ENCODE measurements at places on chromosomes 16 and 17.

DNA sequence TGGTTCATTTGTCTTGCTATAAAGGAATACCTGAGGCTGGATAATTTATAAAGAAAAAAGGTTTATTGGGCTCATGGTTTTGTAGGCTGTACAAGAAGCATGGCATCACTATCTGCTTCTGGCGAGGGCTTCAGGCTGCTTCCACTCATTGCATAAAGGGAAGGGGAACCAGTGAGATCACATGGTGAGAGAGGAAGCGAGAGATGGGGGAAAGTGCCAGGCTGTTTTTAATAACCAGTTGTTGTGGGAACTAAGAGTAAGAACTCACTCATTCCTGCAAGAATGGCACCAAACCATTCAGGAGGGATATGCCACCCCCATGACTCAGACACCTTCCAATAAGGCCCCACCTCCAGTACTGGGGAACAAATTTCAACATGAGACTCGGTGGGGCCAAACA lies 24.3 kb downstream of the SPECC1 start:
- no peak for DNase-seq

GRCh38 chr17:70661342-70662222 lies 492.2 kb downstream of the KCNJ2 start:
- no peak for DNase-seq

DNA sequence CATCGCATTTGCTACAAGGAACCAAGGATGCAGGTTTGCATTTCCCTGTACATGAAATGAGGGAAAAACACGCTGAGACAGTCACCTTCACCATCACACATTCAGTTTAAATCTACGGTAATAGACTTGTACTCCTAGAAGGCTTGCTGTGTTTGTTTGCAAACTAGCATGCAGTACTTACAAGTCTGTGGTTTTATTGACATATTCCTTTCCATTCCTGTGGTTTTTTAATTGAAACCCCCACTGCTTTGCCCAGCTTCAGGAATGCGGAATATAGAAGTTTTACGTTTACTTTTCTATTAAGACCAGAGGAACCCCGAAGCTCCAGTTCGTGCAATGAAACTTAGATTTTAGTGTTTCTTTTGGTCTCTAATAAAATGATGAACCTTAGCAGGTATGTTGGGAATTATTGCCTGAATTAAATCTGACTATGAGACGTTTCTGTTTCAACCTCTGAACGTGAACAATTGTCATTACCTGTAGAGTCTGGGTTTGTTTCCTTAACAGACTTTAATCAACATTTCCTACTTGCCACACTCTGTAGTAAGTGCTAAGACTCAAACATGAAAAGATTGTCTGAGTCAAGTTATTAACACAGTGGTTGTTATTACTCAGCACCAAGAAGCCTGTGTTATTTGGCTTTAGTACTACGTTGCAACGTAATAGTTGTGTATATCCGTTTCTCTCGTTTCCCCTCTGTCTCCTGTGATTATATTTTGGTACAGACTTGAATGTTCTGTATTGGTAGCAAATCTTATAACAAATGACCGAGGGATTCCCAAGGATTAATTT lies 793.3 kb upstream of the GOT2 start:
- DNase-seq, result peak; percentile 87

DNA sequence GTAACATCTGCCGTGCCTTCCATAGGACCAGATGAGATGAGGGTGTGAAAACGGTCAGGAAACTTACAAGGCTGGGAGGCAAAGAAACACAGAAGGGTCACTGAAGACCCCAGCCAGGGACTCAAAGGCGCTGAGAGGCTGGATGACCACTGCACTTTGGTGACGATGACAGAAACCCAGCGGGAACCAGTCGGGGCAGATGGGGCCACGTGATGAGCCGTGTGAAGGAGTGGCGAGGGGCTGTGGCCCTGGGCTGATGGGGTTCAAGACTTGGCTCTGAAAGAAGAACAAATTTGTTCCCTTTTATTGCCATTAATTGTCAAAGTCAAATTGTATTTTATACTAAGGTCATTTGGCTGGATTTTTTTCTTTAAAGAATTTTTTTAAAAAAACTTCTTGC lies 28.6 kb upstream of the ATP2C2 start:
- DNase-seq, result no peak

DNA sequence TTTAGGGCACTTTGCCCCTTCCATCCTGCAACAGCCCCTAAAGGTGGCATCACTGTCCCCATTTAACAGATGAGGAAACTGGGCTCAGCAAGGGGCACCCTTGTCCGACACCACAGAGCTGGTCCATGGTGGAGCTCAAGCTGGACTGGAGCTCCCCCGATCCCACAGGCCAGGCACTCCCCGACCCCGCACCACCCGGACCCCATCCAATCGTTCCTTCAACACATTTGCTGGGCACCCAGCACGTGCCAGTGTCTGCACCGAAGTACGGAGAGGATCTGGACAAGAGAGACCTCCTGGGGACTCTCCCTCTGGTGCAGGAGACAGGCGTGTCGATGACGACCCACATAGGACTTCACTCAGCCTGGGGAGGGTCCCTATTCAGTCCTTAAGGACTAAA lies 13.4 kb downstream of the EMC6 start:
- DNase-seq, result no peak

DNA sequence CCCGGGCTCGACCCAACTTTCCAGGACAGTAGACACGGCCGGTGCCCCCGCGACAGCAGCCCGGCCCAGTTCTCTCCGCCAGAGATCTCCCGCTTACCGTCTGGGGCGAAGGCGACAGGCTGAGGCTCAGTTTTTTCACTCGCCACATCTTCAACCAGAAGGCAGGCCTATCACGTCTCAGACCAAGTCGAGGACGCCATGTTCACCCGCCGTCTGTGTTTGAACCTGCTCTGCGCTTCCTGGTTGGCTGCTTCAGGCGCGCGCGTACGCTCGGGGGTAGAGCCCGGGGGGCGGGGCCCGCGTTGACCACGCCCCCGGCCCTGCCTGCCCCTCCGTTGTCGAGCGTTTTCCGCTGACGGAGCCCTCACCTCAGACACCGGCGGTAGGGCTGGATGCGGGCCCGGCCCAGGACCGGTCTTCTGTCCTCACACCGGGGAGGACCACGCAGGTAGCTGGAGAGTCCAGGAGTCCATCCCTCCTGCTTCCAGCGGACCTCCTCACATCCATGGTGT lies at the start of gene SPAG5:
TSS of gene SPAG5 (minus strand) at position 227 of the 512 bp plus-strand sequence. CDS start at position 148, 79 bp downstream.
- peak; percentile 91 for DNase-seq

GRCh38 chr17:80565343-80566053 lies 20.9 kb downstream of the RPTOR start:
- no peak for DNase-seq

- no peak for DNase-seq
Observed at GRCh38 chr17:15742921-15743320, 10.8 kb downstream of the TBC1D26 start.

DNA sequence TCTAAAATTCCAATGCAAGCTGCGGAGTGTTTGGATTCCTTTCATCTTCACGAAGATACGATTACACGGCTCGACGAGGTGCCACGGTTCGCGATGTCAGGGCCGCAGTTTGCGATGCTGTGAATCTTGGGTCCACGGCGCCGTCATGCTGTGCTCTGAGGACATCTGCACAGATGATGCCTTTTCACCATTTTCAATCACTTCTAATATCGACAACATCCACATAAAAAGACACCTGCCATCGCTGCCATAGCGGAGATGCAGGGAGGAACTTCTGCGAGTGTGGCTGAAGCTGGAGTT lies 6.8 kb upstream of the APRT start:
- DNase-seq, result no peak

DNA sequence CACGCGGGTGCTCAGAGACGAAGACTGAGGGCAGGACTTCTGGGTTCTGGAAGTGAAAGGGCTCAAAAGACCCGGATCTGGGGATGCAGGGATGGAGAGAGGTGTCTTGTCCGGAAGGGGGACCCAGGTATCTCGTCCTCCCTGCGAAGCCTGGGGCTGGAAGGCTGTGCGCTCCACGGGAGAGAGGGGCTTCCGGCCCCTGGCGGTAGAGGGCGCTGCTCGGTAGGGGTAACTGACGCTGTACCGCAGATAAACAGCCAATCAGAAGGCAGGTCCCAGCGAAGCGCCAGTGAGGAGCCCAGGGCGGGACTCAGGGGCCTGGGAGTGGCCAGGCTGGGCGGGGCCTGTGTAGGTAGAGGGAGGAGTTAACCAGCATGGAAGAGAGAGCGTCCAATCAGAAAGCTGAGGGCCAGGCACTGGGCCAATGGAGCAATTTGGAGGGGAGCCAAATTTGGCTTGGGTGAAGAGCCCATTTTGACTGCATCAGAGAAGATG lies 804 bp downstream of the TGFB1I1 start:
- peak; percentile 95 for DNase-seq

- DNase-seq, result no peak
Observed at GRCh38 chr16:80608946-80609345, 68.2 kb downstream of the DYNLRB2 start.

GRCh38 chr17:73203788-73204479 lies 11.1 kb downstream of the COG1 start:
- DNase-seq, result no peak

DNA sequence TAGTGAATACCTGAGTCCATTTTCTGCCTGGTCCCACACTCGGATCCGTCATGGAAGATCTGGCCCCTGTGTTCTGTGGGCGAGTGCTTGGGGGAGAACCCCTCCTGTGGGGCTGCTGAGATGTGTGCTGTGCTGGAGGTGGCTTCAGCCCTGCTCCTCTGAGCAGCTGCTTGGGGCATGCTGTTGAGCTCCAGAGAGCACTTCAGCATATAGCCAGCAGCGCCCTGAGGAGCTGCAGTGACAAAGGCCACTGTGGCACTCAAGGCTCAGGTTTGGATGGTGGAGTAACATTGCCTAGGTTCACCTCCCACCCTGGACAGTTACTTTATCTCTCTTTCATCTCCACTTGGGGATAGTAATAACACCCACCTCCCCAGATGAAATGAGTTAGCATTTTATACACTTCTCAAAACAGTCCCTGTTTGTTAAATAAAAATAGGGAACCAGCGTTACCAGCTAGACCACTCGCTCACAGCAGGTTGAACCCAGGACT lies 75.3 kb downstream of the KSR1 start:
- DNase-seq, result no peak

DNA sequence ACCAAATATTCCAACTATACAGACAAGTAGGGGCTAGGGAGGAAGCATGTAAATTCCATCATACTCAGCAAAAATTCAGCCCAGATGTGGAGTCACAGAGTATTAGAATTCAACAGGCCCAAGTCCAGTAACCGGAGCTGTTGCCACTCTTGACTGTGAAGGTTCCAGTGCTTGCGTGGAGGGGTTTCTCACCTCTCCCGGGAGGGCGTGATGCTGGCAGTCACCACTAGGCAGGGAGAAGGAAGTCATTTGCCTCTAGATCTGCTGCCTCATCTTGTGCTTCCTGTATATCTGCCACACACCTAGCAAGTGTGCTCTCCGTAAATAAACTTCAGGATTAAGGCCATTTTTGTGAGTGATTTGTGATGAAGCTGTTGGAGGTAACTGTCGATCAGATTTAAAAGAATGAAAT lies 1.0 kb upstream of the CKLF start:
- DNase-seq, result peak; percentile 31

DNA sequence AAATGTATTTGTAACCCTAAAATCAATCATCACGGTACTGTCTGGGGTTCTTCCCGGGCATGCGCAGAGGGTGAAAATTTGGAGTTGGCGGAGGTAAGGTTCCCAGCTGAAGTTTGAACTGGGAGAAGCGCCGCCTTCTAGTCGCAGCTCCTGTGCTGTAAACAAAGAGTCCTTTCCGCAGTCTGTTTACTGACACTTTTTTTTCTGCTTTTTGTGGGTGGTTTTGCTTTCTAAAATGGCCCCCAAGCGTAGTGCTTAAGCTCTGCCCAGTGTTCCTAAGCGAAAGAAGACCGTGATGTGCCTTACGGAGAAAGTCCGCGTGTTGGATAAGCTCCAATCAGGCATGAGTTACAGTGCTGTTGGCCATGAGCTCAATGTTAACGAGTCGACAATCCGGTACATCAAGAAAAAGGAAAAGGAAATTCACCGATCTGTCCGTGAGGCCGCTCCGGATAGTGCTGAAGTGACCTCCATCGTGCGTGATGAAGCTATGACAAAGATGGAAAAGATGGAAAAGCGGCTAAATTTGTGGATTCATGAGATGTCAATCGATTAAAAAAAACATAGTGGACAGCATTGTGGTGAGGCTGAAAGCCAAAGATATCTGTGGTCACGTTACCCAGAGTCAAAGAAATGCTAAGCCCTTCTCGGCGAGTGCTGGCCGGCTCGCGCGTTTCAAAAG lies 570 bp upstream of the CFDP1 start:
- DNase-seq, result peak; percentile 93

- peak; percentile 84 for DNase-seq
Observed at GRCh38 chr16:83717814-83718213, 90.0 kb upstream of the HSBP1 start.

GRCh38 chr16:86905302-86905701 lies 327.0 kb downstream of the FOXL1 start:
- no peak for DNase-seq

- no peak for DNase-seq
Observed at GRCh38 chr16:52914428-52914827, 138.3 kb downstream of the CHD9NB start.
